ENCODE measurements at places on chromosomes 2 and 18.

GRCh38 chr2:64203858-64204632 lies 59.8 kb upstream of the PELI1 start:
- peak; percentile 57 for DNase-seq

DNA sequence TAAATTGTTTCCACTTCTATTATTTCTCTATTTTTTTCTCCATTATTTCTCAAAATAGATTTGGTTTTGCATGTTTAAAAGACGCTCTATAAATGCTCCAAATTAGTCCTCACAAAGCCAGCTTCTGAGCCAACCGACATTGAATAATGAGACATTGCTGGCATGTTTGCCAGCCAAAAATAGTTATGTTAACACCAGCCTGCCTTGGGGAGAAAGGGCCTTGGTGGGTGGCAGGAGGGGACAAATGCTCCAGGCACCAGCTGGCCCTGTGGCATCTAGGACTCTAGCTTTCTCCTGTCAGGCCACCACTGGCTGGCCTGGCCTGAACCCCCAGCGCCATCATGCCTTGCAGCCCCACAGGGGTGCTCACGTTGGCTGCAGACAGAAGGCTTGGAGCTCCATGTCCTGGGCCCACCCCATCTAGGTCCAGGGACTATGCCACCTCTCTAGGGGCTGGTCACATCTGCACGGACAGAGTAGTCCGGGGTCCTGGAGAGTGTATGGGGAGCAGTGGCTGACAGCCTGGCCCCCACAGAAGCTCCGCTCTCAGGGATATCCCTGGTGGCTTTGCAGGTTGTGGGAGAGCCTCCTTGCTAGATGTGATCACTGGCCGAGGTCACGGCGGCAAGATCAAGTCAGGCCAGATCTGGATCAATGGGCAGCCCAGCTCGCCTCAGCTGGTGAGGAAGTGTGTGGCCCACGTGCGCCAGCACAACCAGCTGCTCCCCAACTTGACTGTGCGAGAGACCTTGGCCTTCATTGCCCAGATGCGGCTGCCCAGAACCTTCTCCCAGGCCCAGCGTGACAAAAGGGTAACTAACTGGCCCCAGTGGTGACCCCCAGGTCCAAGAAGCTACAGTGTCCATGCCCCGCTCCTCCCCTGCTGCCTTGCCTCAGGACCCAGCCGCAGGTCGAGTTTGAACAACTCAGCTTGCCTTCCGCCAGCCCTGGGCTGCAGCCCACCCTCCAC lies 12.5 kb downstream of the ABCG8 start:
- DNase-seq = no peak

DNA sequence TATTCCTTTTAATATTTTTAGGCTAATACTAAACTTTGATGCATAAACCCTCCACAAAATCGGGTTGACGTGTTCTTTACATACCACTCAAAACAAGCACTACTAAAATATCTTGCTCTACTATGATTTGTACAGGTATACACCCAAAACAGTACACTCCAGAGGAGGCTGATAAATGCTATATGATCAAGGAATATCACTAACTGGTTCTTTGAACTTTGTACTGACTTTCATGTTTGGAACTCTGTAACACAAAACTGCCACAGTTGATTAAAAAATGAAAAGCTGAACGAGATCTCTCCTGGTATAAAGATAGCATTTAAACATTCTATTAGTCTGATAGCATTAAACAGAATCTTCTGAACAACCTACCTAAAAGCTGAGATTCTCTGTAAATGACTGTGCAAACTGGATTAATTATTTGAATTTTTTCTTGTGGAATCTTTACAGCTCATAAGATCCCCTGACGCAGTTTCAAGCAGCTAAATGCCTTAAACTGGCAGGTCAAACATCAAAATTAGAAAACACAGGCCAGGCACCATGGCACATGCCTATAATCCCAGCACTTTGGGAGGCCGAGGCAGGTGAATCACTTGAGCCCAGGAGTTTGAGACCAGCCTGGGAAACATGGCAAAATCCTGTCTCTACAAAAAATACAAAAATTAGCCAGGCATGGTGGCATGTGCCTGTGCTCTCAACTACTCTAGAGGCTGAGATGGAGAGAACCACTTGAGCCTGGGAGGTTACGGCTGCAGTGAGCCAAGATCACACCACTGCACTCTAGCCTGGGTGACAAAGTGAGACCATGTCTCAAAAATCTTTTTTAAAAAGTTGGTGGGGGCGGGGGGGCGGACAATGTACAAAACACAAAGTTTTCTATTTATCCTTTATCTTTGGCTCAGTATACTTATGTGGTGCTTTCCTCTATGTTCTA lies 150.6 kb downstream of the EXOC6B start:
- no peak for DNase-seq

DNA sequence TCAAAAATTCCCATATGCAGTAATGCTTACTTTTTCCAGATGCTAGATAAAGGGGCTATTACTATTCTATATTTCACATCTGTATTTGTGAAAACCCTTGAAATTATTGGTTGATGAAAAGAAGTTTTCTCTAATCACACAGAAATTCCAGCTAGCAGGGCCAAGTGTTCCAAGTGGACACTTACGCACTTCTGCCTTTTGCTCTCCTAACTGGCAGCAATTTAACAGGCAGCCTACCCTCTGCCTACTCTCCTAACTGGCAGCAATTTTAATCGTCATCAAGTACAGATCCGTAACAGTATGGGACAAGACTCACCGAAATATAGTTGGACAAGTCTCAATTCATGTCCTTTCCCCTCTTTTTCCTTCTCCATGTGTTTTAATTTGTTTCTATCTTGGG lies 12.0 kb downstream of the LRRC30 start:
- no peak for DNase-seq

DNA sequence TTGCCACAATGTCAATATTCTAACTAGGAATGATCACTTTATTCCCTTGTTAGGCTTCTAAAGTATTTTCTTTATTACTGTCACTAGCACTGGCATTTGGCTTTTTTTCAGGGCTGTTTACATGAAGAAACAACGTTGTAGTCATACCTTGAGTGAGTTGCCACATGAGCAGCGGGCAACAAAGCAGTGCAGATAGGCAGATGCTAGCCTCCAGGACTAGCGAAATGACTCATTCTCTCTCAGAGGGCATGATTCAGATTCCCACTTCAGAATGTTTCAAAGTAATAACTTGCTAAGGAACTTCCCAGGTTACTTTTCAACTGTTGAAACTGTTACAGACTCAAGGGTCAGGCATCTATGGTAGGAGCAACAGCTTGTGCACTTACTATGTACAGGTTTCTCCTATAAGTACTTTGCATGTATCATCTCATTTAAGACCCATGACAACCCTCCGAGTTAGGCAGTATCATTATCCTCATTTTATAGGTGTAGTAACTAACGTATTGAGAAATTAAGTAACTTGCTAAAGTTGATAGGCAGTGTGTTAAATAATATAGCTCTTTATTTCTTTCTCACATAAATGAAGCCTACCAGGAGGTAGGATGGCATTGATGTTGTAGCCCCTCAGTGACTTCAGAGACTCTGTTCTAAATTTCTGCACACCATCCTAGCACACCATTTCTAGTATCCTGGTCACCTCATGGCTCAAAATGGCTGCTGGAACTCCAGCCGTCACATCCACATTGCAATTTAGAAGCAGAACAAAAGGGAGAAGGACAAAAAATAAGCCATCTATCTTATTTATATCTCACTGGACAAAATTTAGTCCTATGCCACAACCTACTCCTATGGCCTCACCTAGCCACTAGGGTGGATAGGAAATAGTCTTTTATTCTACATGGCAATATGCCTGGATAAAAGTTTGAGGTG lies 83.3 kb downstream of the ICOS start:
- peak; percentile 70 for DNase-seq

- no peak for DNase-seq
Observed at GRCh38 chr2:80506563-80506962, 202.0 kb upstream of the LRRTM1 start.

GRCh38 chr2:232748038-232748437 lies 28.3 kb downstream of the KCNJ13 start:
- no peak for DNase-seq

DNA sequence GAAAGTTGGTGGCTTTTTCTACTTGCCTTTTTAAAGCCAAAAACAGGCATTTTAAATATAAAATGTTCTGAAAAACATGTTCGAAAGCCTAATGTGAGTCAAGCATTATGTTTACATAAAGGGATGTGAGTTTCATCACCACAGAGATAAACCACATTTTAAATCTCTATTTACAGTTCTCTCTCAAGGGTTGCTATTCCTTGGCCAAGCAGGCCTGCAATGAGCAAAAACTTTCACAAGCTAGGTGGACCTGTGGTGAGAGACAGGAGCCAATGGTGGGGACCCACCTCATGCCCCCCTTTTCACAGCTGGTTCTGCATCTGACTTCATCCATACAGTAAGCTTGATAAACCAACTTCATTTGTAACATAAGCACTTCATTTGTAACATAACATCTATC lies 65.1 kb downstream of the CUL3 start:
- DNase-seq = no peak

DNA sequence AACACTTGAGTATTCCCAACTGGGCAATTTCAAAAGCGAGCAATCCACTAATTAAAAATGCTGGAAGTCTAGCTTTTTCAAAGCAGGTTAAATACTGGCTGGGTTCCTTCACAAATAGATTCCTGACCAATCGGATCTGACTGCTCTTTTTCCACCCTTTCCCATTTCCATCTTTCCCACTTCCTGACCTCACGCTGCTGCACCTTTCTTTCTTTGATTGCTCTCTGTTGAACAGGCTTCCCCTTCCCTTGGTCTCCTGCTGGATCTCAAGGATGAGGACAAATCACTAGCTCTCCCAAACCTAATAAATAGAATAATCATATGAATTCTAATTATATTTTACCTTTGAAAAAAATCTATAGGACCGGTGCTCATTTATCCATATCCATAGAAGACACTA lies 121.2 kb downstream of the TCF4 start:
- no peak for DNase-seq

DNA sequence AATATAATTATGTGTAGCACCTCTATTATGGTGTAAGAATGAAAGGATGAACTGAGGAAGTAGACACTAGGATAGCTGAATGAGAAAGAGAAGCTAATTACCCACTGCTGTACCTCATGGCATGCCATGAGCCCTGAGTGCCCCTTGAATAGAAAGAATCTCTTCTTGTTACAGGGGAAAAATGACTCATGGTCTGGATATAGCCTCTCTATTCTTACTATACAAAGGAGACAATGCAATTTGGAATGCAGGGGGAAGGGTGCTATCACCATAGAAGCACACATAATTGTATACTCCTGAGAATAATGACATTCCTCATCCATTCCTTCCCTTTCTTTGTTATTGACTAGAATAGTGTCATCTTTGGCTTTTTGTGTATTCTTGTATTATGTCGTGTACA lies 385.2 kb downstream of the CDH7 start:
- DNase-seq = no peak

DNA sequence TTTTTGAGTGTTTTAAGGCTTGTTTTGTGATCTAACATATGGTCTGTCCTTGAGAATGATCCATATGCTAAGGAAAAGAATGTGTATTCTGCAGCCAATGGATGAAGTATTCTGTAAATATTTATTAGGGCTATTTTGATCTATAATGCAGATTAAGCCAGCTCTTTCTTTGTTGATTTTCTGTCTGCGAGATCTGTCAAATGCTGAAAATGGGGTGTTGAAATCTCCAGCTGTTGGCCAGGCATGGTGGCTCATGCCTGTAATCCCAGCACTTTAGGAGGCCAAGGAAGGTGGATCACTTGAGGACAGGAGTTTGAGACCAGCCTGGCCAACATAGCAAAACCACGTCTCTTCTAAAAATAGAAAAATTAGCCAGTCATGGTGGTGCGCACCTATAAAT lies 132.7 kb downstream of the DIS3L2 start:
- no peak for DNase-seq

DNA sequence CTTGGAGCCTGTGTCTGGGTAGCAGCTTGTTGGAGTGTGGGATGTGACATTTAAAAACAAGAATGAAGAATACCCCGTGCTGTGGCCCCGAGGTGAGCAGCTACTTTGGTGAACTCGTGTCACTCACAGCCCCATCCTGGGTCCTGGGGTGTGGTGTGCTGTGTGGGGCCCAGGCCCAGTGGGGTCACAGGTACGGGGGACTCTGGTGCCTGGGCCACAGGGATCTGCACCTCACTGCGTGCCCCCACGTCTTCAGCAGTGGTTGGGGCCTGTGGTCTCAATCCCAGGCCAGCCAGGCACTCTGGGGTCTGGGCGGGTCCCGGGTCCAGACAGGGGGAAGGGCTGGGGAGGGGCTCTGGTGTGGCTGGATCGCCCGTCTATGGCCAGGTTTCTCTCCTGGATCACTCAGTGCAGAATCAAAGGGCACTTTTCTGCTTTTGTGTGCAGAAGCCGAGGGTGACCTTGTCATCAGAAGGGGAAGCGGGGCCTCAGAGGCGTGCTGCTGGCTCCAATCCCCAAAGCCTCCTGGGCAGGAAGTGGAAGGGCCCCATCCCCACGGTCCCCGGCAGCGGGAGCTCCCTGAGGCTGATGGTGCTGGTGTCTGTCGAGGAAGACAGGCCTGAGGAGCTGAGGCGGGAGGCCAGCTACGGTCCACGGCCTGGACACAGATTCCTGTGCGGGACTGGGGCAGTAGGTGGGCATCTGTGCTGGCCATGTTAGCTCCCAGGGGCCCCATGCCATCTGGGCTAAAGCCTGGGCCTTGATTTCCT lies 1.4 kb downstream of the GPR35 start:
- DNase-seq = no peak

DNA sequence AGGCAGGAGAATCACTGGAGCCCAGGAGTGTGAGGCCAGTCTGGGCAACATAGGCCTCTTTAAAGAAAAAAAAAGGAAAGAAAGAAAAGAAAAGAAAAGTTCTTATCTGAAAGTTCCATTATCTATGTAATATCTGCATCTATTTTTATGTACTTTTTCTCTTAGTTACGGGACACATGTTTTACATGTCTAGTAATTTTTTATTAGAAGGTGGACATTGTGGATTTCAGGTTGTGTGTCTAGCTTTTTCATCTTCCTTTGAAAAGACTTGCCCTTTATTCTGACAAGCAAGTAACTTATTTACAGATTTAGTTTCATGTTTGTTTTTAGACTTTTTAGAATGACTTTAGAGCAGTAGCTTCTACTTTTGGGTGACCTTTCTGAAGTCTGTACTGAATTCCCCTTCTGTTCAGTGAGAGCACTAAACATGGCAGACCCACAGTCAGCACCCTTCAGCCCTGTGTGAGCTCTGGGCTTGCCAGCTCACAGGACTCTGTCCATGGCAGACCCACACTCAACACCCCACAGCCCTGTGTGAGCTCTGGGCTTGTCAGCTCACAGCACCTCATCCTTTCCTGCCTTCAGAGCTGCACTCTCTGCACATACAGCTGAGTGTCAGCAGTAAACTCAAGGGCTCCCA lies 17.5 kb downstream of the TRAPPC12 start:
- no peak for DNase-seq

DNA sequence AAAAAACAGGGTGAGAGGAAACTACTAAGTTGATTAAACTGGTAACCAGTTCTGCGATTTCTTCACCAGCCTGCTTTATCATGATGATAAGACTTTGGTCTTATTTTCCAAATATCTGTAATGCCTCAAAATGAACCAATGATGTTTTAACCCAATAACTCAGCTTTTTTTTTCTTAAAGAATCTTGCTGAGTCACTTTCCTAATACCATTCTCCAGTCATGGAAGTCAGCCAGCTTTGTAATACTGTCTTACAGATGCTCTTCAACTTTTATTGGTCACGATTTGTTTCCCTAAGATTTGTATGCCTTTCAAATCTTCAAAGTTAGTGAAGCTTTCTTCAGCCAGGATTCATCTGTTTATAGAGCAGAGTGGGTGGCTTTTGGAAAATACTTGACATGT lies 47.7 kb upstream of the SMIM21 start:
- no peak for DNase-seq
